Epithelial cell of esophagus (primary cell): ENCODE measurements at places on chromosomes 2 and 18.

GRCh38 chr18:36139245-36139644 is 9.5 kb downstream of the ELP2 start:
- DNase-seq = no peak

DNA sequence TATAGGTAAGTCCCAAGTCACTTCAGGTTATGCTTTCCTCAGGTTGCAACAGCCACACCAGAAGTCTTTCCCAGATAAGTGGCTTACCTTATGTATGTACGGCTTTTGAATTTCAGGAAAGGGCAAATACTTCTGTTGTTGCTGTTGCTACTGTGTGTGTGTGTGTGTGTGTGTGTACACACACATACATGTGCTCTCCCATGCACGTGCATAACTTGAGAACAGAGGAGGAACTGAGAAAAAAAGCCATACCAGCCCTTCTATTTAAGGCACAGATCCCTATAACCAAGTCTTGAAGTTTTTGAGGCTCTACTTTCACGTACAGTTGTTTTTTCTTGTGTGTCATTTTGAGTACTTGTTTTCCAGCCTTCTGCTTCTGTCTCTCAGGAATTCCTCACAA is 62.4 kb downstream of the WDPCP start:
- DNase-seq = no peak

DNA sequence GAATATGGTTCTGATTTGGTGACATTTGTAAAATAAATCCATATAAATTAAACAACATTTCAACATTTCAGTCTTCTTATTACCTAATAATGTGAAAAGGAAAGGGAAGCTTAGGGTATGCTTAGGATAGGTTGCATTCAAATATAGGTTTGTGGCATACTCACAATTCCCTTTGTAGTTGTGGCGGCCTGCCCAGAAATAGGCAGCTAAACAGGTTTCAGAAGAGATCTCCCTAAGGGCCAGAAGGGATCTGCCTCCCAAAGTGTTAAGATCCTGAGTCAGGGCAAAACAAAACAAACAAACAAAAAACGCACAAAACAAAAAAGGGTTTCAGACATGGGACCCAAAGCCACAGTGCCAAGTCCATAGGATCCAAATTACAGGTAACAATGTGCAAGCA is 41.4 kb upstream of the TCF7L1 start:
- peak; percentile 86 for DNase-seq

GRCh38 chr18:8948471-8949149 is 153.9 kb upstream of the NDUFV2 start:
- DNase-seq = peak; percentile 92

GRCh38 chr2:64586883-64587481 is 62.9 kb downstream of the AFTPH start:
- DNase-seq = peak; percentile 63

DNA sequence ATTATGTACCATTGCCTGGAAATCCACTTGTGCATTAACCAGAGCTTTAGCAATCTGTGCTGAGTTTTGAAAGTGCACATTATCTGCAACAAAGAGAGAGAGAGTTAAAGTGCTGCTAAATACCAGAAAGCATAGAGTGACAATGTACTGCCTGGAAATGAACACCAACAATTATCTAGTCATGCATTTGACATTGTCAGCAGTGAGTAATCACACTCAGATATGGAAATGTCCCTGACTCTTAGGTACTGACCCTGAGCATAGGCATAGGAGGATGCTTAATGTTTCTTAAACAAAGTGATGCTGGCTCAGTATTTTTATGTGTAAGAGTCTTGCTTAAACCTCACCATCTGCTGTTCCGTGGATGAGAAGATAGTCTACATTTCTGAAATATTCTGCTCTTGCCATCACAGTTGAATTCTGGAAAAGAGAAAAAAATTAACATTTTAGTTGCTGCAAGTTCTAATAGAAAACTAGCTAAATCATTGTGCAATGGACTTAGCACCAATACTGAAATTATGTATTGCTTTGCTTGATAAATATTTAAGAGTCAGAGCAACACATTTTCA is 20.8 kb upstream of the GCG start:
- no peak for DNase-seq

DNA sequence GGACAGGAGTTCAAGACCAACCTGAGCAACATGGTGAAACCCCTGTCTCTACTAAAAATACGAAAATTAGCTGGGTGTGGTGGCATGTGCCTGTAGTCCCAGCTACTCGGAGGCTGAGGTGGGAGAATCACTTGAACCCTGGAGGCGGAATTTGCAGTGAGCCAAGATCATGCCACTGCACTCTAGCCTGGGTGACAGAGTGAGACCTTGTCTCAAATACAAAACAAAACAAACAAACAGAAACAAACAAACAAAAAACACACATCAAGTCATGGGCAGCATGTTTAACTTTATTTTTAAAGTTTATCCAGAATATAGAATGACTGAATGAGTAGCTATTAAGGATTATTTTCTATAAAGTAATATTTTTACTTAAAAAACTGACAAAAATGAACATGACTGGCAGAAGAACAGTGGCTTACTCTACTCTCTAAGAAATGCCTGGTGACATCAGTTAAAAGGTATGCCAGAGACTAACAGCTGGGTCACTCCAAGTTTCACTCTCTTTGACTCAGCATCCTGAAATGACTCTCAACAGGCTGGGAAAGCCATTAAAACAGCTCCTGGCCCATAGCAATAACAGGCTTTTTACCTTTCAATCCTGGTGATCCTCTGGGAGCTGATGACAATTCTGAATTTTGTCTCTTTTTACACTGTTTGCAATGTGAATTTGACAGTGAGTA is 281.6 kb upstream of the STON1 start:
- peak; percentile 95 for DNase-seq

DNA sequence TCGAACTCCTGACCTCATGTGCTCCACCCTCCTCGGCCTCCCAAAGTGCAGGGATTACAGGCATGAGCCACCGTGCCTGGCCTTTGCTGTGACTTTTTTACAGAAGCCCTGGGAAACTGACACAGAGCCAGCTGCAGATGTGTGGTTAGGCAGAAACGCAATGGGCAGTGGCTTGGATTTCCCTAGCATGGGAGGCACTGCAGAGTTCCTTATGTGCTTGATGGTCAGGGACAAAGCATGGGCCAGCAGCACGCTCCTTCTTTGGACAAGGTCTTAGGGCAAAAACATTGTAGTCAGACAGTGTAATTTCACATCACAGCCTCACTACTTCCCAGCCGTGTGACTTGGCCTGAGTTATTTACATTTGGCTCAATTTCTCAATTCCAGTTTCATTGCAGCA is 153.9 kb downstream of the RNF144A start:
- no peak for DNase-seq

DNA sequence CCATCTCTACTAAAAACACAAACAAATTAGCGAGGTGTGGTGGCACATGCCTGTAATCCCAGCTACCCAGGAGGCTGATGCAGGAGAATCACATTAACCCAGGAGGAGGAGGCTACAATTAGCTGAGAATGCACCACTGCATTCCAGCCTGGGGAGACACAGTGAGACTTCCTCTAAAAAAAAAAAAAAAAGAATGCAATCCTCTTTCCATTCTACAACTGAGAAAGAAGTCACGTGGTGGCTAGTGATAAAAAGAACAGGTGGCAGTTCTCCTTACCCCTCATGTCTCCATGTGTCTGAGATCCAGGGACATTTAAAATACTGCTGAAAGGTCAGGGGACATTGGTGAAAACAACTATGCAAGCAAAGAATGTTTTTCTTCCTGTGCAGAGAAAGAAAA is 24.4 kb upstream of the GPR39 start:
- DNase-seq = no peak

GRCh38 chr2:109675666-109676345 is 61.6 kb downstream of the SOWAHC start:
- DNase-seq = peak; percentile 46

DNA sequence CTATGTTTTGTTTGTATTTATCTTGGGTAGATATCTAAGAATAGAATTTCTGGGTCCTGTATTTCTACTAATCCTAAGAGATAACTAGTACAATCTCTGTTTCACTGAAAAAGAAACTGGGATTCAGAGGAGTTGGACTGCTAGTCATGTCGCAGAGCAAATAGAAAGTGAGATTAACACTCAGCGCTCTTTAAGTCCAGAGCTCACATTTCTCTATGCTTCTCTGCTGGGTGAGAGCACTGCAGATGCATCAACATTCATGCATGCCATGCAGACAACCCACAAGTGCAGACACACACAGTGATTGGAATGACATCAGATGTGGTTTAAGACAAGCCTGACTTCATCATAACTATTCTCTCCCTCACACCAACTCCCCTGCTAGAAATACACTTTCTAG is 563.8 kb downstream of the TDRD15 start:
- no peak for DNase-seq

- no peak for DNase-seq
Measured at GRCh38 chr2:112885506-112885902, 25.5 kb upstream of the IL37 start.

- DNase-seq = no peak
Measured at GRCh38 chr2:106800180-106800579, 85.8 kb downstream of the ST6GAL2 start.

GRCh38 chr2:225740086-225740485 is 340.6 kb downstream of the NYAP2 start:
- DNase-seq = no peak

DNA sequence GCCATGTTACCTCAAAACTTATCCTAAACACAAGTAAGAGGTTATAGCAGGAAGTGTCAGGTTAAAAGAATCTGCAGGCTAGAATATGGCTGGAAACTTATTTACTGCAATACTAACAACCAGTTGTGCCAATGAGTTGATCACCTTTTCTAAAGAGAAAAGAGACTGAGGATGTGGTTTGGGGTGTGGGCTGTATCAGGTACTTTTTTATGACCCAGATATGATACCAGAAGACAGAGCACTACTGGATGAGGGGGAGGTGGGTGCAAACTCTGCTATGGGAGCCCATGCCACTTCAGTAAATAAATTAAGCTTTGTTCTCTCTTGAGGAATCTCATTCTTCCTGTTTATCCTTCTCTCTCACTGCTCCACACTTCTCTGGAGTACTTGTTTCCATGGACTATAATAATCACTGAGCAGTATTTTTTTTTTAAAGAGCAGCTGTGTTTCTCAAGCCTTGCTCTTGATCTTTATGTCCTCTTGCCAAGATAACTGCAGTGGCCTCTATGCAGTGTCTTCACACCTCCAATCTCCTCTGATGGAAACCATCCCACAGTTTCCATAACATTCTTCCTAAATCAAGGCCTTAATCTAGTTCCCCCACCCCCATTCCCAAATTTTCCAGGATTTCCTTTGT is 51.2 kb upstream of the NOSTRIN start:
- no peak for DNase-seq

DNA sequence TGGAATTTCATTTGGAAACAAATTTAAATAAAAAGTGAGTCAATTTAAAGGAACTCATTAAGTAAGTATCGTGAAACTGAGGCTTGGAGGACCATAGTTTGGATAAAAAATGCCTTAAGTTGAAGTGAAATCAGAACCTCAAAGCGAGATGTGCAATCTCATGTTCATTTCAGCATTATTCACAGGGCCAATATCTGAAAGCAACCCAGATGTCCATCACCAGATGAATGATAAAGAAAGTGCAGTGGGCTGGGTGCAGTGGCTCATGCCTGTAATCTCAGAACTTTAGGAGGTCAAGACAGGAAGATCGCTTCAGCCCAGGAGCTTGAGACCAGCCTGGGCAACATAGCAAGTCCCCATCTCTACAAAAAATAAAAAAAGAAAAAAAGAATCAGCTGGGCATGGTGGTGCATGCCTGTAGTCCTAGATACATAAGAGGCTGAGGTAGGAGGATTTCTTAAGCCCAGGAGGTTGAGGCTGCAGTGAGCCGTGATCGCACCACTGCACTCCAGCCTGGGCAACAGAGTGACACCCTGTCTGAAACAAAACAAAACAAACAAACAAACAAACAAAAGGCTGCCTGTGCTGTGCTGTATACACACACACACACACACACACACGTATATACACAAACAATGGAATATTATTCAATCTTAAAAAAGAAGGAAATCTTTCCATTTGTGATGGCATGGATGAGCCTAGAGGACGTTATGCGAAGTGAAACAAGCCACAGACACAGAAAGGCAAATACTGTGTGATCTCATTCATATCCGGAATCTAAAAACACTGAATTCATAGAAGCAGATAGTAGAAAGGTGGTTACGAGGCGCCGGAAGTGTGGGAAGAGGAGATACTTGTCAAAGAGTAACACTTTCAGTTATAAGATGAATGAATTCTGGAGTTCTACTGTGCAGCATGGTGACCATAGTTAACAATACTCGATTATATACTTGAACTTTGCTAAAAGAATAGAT is 14.5 kb downstream of the SH3RF3 start:
- DNase-seq = no peak

DNA sequence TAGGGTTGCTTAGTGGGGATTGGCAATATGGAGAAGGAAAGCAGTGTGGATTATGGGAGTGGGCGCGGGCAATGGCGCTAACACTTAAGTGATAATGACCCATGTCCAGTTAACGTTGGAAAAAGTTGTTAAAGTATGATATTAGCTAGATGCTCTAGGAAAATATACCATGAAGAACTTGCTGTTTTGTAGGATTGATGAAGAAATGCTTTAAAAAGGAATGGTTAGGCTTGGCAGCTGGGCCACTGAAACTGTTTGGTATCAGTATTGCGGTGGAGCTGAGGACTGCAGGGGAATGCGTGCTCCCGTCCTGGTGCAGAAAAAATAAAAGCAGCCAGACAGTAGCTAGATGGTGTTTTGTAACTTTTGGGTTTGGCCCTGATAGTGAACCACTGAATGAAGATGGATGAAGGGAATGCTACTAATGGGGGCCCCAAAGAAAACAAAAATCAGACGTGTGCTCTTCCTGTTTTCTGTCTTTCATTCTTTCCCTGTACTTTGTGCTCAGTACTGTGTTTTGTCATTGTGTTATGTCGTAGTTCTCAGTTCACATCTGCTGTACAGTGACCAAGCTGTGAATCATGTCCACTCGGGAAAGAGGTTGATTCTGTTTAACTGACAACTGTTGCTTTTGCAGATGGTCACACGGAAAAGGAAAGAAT is 999 bp downstream of the INSIG2 start:
- peak; percentile 55 for DNase-seq
